ENCODE measurements at places on chromosomes 6 and 20.

- DNase-seq, result no peak
Measured at GRCh38 chr20:57372581-57373350, 18.4 kb upstream of the RBM38 start.

- peak; percentile 63 for DNase-seq
Measured at GRCh38 chr6:30493643-30494250, 4.4 kb downstream of the HLA-E start.

GRCh38 chr6:29763491-29764289 lies 40.5 kb downstream of the HLA-F start:
- DNase-seq, result no peak

DNA sequence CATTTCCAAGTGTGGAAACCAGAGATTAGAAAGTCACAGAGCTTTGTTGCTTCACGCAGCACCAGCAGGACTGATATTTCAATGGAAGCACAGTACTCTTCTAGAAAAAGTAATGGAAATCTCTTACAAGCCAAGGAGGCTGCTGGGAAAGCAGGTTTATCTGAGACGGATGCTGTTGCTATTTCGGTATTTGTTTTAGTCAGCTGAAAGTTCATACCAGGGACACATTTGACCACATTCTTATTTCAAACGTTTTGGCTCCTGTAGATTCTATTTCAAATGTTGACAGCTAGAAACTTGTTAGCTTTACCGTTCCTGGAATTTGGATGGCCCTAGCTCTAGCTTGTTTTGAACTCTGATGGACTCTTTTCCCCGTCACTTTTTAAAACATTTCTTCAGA lies 3.7 kb upstream of the TMEM242 start:
- DNase-seq, result no peak

DNA sequence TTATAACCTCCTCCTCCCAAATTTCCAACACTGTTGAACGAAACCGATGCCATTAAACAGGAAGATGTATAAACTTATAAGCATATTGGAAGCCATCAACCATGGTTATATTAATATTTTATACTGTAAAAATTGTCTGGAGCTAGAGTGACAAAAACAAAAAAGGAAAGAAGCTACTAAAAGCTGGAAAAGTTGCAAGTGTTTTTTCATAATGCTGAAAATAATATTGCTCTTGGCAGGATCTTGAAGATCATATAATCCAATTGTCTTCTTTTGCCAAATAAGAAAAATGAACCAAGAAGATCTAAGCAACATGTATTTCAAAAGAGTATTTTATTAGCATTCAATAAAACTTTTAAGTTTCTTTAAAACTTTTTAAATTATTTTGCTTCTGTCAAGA lies 268.9 kb upstream of the HSF2 start:
- no peak for DNase-seq

DNA sequence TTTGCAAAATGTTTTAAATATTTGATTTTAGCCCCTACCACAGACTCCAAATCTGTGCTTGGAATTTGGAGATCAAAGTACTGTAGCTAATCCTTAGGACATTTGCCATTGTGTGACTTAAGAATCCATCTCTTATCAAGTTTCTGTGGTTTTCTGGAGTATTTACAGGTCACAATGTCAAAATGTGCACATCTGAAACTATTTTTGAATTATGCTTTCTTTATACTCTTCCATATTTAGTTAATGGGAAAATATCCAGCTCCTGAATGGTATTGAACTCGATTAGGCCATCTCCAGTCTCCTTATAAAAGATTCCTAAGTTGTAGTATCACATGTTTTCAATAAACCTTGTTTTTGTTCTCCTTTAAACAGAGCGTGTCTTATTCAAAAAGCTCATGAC lies 162.5 kb downstream of the KHDC1L start:
- DNase-seq, result no peak

- DNase-seq, result no peak
Measured at GRCh38 chr6:49004801-49005200, 458.3 kb downstream of the MMUT start.

DNA sequence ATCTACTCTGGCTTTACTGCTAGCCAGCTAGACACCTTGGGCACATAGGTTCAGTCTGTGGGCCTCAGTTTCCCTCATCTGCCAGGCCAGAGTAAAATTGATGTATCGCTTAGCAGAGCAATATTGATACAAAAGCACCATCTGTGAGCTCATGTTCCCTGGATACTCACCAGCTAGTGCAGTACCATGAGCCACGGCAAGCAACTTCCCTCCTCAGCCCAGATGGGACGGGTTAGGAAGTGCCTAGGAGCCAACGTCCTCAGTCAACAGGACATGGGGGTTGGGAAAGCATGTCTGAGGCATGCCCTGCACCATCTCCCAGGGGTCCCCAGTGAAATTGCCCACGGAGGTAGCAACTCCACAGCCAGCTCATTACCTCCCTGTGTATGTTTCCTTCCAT lies 258.3 kb downstream of the ANKRD60 start:
- DNase-seq, result no peak

DNA sequence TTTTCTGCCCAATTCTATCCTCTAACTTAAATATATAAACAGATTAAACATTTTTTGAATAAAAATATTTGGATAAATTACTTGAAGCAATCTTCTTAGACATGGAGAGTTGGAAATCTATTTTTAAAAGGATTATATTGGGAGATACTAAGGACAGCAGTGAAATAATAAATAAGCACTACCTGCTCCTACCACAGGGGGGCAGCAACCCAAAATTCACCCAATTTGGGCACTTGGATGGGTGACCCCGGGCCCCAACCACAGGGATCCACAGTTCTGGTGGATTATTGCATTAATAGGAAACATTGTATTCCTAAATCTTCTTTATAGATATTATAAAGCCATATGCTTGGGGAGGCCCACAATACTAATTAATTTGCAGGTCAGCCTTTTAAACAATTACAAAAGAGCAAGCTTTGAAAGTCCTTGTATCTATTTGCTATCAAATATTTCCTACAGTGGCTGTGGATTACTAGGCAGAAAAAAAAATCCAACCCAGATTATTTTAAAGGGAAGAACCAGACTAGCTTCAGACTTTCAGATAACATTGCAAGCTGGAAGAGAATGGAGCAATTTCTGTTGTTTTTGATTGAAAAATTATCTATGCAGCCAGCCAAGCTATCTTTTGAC lies 66.4 kb upstream of the PDE10A start:
- DNase-seq, result no peak

- no peak for DNase-seq
Measured at GRCh38 chr20:3543901-3544507, 73.2 kb downstream of the ATRN start.

DNA sequence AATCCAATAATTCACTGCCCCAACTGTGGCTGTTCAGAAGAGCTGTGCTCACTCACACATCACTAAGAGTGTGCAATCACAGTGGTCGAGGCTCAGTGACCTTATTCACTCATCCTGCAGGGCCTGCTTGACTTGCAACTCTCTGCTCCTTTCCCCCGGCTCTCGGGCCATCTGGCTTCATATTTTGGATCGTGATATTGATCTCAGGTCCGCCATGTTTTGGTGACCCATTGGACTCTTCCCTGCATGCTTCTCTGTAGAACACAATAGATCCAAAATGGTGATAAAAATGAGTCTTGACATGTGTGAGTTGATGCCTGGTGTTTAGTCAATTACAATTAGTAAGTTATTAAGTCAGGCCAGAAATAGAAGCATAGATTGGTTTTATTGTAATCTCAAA lies 313.9 kb upstream of the SOX4 start:
- no peak for DNase-seq

- no peak for DNase-seq
Measured at GRCh38 chr6:32962213-32962826, 6.1 kb upstream of the BRD2 start.

GRCh38 chr6:126947070-126947469 lies 171.4 kb upstream of the RSPO3 start:
- no peak for DNase-seq

GRCh38 chr20:17612287-17612991 lies 42.6 kb downstream of the DSTN start:
- peak; percentile 51 for DNase-seq

- DNase-seq, result no peak
Measured at GRCh38 chr6:33120001-33120400, 44.2 kb downstream of the HLA-DPB1 start.

GRCh38 chr6:56172144-56172543 lies 75.2 kb downstream of the COL21A1 start:
- DNase-seq, result no peak

DNA sequence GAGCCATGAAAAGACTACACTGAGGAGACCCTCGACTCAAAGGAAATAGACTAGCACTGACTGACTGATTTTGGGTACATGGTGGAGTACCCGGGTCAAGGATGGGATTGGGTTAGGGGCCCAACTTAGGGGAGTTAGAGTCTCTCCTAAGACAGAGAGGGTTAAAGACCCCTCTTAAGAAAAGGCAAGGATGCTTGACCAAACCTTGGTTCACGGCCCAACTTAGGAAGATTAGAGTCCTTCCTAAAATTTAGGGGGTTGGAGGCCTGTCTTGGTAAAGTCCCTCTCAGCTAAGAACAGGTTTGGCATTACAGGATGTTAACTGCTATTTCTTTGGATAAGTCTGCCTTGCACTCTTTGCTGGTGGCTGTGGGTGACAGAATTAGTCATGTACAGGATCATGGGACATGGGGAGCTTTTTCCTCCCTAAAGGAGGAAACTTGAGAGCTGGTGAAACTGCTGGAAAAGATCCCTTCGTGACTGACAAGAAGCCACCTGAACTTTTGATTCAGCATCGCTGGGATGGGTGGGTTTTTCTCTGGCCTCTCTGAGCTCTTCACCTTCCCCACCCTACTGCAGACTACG lies 12.3 kb upstream of the SLC22A16 start:
- DNase-seq, result no peak

DNA sequence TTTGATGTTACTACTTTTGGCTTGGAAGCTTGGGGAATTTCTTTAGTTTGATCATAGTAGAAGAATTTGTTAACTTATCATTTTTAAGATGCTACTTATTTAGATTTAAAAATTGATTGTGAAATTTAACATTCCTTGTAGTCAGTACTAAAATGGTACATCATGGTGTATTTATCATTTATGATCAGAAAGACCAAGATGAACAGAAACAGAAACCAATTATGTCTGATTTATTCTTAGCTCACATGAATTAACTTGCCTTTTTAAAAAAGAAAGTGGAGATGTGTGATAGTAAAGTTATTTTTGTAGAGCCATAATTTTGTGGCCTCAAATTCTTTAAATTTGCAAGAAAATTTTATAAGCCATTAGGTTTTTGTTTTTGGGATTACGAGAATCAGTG lies 77.6 kb downstream of the LIN28B start:
- no peak for DNase-seq

- no peak for DNase-seq
Measured at GRCh38 chr6:82589509-82590206, 226.0 kb downstream of the TPBG start.

GRCh38 chr20:3866464-3866863 lies 19.8 kb downstream of the MAVS start:
- DNase-seq, result no peak

- no peak for DNase-seq
Measured at GRCh38 chr6:160883999-160884398, 107.6 kb upstream of the MAP3K4 start.

- DNase-seq, result no peak
Measured at GRCh38 chr20:37354210-37355195, 8.6 kb downstream of the SRC start.

DNA sequence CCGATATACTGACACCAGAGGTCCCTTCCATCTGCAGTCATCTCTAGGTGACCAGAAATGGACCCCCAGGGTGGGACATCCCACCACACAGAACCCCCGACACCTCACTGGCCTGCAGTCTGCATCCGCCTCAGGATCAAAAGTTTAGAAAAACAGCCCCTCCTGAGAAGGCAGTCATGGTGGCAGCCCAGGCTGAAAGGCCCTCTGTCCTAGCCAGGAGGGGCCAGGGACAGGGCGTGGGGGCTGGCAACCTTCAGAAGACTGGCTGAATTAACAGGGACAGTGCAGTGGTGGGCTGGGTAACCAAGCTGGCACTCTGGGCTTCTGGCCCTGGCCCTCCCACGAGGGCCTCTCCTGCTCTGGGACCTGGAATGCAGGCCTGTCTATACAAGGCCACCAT lies 34.3 kb upstream of the MDFI start:
- DNase-seq, result no peak

GRCh38 chr20:24969186-24970029 lies 20.3 kb downstream of the CST7 start:
- DNase-seq, result no peak

- no peak for DNase-seq
Measured at GRCh38 chr6:119079283-119079809, 882 bp upstream of the FAM184A start.

DNA sequence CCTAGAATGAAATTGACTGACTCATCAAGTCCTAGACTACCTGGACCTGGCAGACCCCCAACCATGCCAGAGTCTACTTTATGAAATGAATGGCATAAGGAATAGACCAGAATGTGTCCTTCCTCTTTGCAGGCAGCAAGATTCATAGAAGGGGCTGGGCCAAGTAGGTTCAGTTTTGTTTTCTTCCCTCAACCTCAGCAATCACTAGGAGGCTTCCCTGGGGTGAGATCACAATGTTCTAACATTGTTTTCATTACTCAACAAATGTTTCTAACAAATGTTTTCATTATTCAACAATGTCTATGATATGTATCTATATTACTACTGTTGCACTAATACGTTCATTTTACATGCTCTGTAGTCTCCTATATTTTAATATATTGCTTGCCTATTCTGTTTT lies 8.4 kb upstream of the FAM162B start:
- DNase-seq, result no peak

- no peak for DNase-seq
Measured at GRCh38 chr6:30244560-30244959, 31.4 kb upstream of the TRIM26 start.

- no peak for DNase-seq
Measured at GRCh38 chr6:148166339-148166968, 176.2 kb upstream of the SASH1 start.

DNA sequence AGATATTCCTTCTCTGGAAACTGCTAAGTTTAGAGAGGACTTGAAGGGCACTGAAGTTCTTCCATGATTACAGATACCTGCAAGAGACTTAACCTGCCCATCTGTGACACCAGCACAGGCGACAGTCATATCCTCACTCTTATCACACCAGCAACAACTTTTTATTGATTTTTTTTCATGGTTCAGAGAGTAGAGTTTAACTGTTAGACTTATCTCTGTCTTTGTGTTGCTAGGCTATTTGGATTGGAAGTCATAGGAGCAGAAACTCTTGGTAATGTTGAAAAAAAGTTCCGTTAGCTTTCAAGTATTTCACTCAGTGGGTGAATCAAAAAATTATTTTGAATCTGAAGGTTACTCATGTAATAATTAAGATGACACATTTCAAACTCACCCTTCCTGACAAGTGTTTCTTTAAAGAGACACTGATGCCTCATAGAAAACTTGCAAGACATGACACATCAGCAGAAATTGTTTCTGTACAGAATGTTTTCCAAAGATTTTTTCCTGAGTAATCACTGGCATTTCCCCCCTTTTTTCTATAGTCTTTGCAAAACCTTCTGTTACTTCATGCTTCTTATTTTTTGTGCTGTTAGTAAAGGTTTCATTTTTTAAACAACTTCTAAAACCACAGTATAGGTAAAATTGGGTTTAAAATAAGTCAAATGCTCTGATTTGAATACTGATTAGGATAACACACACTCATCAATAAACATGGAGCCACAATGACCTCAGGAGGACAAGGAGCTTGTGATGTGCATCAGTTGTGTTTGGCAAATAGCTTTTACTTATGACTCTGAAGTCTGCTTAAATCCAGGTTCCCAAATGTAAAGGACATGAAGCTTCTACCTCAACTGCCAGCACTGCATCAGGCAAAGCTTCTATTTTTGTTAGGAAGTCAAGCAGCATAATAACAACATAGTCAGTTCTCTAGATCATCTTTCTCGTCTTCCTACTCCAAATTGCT lies 252.9 kb upstream of the MAN1A1 start:
- DNase-seq, result no peak

GRCh38 chr20:54020868-54021267 lies 49.5 kb downstream of the BCAS1 start:
- no peak for DNase-seq

GRCh38 chr20:14790190-14790589 lies 452.8 kb upstream of the FLRT3 start:
- no peak for DNase-seq

All from activated T-cell treated with anti-CD3 and anti-CD28 coated beads, Interleukin-2, amount 50 U/mL, for 1 hour (primary cell).